ENCODE measurements at places on chromosomes 3 and 15.

GRCh38 chr3:15316998-15317435 lies 15.4 kb downstream of the SH3BP5 start:
- no peak for DNase-seq

DNA sequence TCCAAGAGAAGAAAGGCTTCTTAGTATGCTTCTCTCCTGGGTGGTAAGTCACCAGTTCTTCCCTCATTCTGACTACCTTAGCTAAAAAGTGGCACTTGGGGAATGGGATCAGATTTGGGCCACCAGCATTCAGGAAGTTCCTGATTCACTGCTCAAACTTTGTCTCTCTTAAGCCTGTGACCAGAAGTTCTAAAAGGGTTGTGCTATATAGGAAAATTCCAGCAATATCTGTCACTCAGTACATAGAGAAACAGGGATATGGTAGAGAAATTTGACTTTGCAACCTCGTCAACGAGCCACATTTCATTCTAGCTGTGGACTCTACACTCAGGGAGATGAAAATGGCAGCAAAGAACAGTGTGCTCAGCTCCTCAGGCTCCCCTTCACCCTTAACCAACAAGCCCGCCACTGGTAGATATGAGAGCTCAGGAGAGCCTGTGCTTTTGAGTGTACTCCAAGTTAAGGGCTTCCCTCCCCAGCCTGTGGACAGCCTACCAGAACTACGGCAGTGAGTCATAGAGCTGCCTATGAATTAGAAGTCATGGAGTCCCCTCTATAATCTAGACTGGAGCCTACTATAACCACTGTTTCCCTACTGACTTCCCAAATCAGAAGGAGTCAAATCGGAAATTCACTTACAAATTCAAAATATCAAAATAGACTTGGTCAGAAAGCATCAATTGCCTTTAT lies 52.6 kb upstream of the MYO5C start:
- DNase-seq = no peak

DNA sequence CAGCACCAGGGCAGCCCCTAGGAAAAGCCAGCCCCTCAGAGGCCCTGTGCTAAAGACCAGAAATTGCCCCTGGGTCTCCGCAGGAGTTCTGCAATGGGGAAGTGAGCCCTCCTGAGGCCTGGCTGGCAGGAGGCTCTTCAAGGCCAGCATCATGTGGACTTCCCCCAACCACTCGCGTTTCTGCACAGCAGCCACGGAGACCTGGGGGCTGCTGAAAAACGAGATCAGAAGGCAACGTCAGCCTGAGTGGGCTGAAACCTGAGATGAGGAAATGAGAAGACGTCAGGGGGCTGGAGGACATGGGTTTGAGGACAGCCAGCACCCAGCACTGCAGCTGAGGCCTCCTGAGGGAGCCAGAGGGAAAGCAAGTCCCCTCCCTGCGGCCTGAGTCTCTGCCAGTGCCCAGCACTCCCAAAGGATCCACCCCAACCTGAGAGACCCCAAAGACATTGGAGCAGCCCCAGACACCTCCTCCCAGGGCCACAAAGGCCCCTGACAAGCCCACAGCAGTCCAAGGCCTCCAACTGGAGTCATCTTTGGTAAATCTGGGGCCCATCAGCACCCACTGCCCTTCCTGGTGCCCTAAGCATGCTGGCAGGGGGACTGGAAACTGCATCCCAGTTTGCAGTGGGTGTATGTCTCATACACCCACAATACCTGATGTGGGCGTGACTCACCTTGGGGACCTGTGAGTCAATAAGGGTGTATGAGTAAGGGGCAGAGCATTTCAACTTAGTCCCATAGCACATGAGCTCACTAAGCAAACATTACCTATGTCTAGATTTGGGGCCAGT lies 29.2 kb upstream of the CYP11A1 start:
- peak; percentile 38 for DNase-seq

- no peak for DNase-seq
These were observed 462 bp downstream of the IGDCC3 start for GRCh38 chr15:65377105-65377975.

- DNase-seq = no peak
These were observed 54.9 kb downstream of the DCUN1D1 start for GRCh38 chr3:182925330-182925943.

DNA sequence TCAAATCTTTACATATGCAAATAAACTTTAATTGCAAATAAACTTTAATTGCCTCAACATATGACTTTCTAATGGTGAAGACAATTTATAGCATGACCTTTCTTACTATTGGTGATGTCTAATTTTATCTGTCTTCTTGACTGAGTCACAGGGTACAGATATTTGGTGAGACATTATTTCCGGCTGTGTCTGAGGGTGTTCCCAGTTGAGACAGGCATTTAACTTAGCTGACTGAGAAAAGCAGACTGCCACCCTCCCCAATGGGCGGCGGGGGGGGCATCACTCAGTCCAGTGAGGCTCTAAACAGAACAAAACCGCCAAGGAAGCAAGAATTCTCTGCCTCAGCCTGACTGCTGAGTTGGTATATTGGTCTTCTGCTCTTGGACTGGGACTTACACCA lies 160.0 kb downstream of the TBL1XR1 start:
- no peak for DNase-seq

- DNase-seq = no peak
These were observed 140.6 kb downstream of the HCN4 start for GRCh38 chr15:73228128-73228646.

- no peak for DNase-seq
These were observed 30.9 kb downstream of the TFG start for GRCh38 chr3:100740207-100740606.

GRCh38 chr3:61181874-61182273 lies 69.4 kb downstream of the FHIT start:
- no peak for DNase-seq

DNA sequence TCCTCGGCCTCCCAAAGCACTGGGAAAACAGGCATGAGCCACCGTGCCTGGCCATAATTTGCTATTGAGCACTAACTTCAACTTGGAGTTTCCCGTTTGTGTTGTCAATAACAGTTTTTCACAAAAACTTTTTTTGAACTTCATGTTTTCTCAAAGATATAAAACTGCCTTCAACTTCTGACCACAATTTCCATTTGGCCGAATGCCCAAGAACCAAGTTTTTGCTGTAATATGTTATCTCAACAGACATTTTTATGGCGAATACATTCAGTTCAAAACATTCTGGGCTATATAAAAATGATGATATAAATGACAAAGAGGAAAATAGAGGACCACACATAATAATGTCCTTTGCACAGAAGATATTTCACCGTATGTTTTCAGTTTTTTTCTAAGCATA lies 56.4 kb downstream of the NEDD4 start:
- DNase-seq = no peak

DNA sequence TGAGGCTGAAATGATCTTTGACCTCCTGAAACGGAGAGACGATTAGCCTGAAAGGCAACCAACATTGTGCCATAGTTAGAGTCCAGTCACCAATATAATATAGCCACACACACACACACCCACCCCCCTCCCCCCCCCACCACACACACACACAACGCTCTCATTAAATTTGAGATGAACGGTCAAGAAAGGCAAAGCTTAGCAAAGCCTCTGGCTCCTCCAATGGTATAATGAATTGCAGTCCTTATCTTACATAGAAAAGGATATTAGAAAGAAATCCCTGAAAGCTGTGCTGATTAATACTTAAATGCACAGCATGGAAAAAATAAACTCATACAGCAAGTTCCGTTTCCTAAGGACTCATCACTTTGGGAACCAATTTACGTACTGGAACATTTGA lies 876 bp upstream of the ZNF385D start:
- no peak for DNase-seq

- DNase-seq = no peak
These were observed 592.7 kb upstream of the NAALADL2 start for GRCh38 chr3:174266476-174266875.

DNA sequence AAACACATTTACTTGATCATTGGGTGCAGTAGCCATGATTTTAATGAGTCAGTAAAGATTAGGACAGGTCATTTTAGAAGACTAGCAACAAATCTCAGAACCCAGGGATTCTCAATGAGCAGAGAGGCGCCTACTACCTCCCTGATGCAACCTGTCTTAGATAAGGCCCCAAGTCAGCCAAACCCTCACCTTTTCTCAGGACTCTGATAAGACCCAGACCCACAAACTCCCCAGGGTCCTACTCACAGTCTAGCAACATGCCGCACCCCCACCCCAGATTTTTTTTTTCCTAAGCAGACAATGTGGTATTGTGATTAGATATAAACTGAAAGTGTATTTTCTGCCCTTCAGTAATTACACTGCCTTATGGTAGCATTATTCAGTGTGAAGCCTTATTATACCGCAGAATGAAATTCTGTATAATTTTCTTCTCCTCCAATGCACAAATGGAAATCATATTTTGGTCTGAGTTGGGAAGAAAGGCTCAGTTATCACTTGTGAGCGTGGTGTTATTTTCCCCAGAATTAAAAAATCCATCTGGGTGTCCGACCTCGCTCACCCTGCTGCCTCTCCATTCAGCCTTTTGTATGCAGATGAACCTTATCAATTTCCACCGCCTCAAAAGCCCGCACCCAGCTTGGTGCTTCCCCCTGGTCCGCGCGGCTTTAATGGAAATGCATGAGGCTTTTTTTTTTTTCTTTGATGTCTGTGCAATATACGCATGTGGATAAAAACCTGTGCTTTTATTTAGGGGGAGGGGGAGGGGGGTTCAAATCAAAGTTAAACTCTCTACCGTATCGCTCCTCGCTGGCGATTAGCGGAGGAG lies 122.0 kb upstream of the SOX14 start:
- DNase-seq = no peak

GRCh38 chr3:97350971-97351370 lies 413.6 kb upstream of the ARL6 start:
- no peak for DNase-seq

- no peak for DNase-seq
These were observed 71.0 kb downstream of the EDEM1 start for GRCh38 chr3:5258526-5258925.

DNA sequence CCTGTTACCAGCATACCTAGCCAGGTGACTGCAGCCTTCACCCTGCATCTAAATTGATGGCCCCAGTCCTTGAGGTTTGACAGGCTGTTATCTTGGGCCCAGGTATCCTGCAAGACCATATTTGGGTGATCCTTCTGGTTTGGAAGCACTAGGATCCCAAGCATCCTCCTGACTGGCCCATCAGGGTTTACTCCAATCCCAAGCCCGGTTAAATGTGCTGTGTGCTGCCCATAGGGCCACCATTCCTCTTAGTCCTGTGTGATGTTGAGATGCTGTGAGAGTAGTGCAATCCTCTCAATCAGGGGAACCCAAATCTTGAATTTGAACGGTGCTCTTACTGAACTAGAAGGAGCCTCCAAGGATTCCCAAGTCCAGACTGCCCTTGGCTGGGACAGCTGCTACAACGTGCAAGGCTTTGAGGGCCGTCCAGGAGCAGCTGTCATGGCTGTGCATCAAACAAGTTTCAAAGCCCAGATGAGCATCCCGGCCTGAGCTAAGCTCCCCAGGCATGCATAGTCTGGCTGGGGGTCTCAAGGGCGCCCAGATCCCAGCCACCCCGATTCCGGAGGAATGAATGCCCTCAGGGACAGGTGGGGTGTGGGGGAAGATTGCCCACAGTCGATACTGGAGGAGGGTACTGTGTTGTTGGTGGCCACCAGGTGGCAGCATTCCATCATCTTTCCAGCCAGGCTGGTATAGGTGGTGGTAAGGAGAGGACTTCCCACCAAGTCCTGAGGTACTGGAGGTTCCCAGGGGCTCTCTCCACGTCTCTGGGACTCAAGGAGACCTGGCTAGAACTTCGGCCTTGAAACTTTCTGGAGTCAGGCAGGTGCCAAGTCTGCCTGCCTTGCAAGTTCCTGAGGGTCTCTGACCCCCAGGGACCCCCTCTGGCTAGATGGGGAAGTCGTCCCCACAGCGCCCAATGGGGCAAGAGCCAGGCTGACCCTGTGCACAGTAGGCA lies 32.6 kb downstream of the RBM5 start:
- peak; percentile 61 for DNase-seq

GRCh38 chr15:58760385-58761009 lies 10.6 kb upstream of the MINDY2 start:
- no peak for DNase-seq

- DNase-seq = no peak
These were observed 567.2 kb upstream of the TBL1XR1 start for GRCh38 chr3:177764377-177764912.

DNA sequence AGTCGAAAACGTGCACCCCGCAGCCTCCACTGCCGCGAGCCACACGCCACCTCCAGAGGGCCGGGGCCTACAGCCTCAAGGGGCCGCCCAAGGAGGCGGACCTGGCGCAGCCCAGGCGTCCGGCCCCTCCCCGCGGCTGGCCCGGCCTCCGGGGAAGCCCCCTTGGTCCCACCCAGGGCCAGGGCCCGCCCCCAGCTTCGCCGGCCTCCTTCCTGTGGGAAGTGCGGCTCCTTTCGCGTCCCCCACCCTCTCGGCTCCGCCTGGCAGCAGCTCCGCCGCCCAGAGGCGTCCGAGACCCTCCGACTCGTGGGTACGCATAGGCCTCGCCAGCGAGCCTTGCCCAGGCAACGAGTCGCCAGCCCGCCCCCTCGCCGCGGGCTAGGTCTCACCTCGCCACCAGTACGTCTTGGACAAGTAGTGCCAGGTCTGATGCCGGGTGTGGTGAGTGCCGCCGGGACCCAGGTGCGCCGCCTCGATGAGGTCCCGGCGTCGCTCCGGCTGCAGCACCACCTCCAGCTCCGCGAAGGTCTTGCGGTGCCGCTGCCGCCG lies 642 bp downstream of the ZBTB11 start:
- DNase-seq = peak; percentile 96

DNA sequence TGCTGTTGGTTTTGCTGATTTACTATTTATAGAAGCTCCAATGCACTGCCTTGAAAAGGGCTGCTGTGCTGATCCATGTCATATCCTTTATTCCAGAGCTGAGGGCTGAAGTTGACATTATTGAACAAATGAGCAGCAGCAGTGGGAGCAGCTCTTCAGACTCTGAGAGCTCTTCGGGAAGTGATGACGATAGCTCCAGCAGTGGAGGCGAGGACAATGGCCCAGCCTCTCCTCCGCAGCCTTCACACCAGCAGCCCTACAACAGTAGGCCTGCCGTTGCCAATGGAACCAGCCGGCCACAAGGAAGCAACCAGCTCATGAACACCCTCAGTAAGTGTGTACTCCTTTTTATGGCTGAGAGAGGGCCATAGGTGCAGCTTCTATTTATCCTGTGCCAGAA lies 8.8 kb downstream of the EAF1 start:
- DNase-seq = no peak

DNA sequence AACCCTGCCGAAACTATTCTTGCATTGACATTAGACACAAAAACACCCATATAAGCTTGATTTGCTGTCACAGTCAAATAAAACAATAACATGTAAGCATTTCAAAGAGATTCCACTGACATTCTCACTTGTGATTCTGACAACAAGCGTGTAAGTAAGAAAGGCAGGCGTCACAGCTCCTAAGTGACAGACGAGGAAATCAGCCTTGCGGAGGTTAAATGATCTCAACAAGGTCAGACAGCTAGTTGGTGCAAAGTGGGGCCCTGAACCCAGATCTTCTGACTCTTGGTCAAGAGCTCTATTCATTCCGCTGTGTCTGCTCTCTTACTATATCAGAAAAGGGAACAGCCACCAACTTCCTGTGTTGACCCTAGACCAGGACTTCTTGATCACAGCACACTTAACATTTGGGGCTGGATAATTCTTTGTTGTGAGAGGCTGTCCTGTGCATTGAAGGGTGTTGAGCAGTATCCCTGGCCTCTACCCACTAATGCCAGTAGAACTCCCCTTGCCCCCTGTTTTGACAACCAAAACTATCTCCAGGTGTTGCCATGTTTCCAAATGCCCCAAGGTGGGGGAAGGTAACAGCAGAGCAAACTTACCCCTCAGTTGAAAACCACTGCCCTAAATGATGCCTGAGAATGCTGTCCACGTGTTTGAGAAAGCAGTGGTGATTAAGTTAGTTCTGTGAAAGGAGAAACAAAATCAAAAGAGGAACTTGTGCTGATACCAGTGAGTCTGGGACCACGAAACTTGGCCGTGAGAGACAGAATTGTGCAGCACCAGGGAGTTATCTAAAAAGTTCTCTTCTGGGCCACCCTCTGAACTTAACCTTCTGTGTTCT lies 86.1 kb downstream of the LIPC start:
- peak; percentile 9 for DNase-seq
